ENCODE measurements at places on chromosomes 7 and 10.

- no peak for DNase-seq
Measured at GRCh38 chr10:51369903-51370302, 295.6 kb downstream of the PRKG1 start.

DNA sequence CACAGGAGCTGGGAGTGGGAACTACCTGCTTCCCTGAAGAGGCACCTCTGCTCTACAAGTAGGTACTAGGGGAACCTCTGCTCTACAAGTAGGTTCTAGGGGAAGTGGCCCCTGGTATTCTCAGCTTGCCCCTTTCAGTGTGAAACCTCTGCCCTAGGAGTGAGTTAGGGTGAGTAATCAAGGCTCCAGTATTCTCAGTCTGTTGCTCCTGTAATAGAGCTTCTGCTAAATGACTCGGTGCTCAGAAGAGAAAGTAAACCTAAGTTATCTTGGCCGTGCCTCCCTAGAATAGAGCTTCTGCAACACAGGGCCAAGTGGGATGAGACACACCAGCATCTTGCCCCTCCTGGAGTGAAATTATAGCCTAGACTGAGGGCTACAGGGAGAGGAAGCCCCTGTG, 13.4 kb upstream of the RASSF4 start:
- no peak for DNase-seq

- no peak for DNase-seq
Measured at GRCh38 chr7:96093435-96093834, 228.5 kb downstream of the SLC25A13 start.

- DNase-seq = no peak
Measured at GRCh38 chr7:152544971-152545619, 109.3 kb upstream of the KMT2C start.

GRCh38 chr10:8473205-8473604, 418.7 kb downstream of the GATA3 start:
- DNase-seq = no peak

GRCh38 chr7:136957391-136957790, 88.9 kb downstream of the CHRM2 start:
- DNase-seq = no peak

GRCh38 chr10:20281579-20281978, 465.3 kb downstream of the PLXDC2 start:
- no peak for DNase-seq

- no peak for DNase-seq
Measured at GRCh38 chr7:141167381-141167964, 93.6 kb downstream of the TMEM178B start.

- DNase-seq = no peak
Measured at GRCh38 chr10:20768843-20769242, 128.3 kb downstream of the NEBL start.

GRCh38 chr7:200290-200689, 7.9 kb downstream of the FAM20C start:
- DNase-seq = no peak

DNA sequence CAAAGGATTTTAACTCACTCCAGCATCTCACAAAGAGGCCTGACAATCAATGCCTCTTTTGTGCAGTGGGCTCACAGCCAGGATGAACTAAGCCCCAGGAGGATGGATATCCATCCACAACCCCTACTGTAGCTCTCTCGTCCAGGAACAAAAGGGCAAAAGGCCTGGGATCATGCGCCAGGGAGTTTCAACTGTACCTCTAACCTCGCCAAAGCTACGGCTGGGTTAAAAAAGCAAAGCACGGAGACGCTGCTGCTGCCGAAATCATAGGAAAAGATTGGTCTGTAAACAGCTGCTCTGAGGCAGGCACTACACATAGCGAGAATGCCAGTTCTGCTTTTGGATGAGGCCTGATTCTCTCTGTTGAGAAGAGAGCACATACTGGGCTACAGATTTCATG, 32.1 kb downstream of the VSTM4 start:
- no peak for DNase-seq

DNA sequence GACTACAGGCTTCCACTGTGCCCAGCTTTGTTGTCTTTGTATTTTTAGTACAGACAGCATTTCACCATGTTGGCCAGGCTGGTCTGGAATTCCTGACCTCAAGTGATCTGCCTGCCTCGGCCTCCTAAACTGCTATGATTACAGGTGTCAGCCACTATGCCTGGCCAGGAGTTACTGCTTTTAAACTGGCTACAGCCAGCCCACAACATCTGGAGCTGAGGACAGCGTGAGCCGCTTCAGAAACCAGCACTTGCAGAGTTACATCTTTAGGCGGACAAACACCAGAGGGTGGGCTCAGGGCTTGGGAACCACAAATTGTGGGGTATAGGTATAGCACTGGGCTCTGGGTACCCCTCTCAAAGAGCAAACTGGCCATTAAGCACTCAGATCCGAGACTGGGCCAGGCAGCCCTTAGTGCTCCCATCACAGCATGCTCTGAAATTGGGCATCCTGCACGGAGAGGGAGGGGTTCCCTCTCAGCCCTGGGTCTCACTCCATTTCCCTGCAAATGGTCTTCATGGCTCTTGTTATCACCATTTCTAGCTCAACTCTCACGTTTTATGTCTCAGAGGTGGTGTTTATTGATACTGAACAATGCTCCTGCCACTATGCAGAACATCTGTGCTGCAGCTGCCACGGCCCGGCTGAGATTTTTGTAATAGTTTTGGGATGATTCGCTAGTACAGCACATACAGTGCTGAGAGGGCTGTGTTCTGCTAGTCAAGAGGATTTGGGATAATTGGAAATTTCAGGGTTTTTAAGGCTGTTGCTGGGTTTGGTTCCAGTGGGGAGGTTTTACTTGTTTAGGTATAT, 146.4 kb upstream of the LYZL2 start:
- DNase-seq = no peak

Data from stimulated activated CD8-positive, alpha-beta memory T cell treated with anti-CD3 and anti-CD28 coated beads, Interleukin-15, amount 100 ng/mL, for 1 hour (primary cell).